ENCODE measurements at places on chromosomes 4 and X.

- no peak for DNase-seq
Observed at GRCh38 chr4:93710847-93711430, 117.6 kb upstream of the ATOH1 start.

GRCh38 chr4:8737601-8738279, 133.9 kb downstream of the HMX1 start:
- DNase-seq: no peak

- DNase-seq: no peak
Observed at GRCh38 chr4:72557021-72557420, 12.0 kb downstream of the ADAMTS3 start.

DNA sequence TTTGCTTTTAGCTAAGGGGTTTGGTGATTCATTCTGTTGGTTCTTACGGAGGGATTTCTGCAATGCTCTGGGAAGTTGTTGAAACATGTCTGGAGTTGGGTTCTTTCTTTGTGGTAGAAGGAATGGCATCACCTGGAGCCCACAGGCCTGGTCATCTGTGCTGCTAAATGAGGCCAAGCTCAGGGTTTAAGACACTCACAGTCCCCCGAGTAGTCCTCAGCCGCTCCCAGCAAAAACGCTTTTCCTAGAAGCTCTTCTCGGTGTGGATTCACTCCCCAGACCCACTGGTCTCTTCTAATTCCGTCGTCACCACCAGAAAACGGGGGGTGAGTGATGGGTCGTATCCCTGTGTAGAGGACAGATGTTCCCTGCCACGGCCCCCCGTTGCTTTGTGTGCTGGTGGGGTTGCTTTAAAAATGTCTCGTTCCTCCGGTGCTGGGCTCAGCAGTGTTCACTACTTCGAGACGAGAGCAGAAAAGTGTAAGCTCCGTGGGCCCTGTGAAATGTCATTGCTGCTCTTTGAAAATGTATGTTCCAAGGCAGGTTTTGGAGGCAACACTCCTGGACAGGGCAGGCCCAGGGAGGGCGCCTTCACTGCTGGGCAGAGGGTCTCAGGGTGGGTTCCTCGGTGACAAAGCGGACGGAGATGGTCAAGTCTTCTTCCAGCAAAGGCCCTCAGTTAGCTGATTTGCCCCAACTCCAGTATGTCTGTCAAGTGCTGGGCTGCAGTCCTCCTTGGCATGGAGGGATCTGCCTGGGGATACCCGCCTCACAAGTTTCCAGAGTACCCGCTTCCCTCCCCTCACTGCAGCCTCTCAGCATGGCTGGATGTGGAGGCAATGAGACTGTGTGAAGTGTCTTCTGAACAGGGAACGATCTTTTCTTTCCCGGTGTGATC, 37.3 kb downstream of the PSAPL1 start:
- no peak for DNase-seq

GRCh38 chrX:103918571-103919269, 43.7 kb upstream of the TMSB15B start:
- DNase-seq: no peak

DNA sequence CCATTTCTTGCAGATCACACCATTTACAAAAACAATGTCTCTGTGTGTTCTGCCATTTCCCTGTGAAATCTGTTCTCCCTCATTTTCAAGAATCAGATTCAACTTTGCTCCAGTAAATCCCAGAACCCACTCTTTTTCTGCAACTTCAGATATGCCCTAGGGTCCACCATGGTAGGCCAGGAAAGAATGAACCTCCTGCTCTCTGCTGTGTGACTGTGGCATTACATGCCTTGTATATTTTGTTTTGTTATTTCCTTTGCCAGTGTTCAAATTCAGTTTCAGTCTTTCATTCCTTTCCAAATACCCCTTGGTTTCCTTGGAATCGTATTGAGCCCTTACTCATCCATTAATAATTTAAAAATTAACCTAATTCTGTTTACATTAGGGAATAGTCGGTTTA, 290.2 kb upstream of the VCX start:
- no peak for DNase-seq

DNA sequence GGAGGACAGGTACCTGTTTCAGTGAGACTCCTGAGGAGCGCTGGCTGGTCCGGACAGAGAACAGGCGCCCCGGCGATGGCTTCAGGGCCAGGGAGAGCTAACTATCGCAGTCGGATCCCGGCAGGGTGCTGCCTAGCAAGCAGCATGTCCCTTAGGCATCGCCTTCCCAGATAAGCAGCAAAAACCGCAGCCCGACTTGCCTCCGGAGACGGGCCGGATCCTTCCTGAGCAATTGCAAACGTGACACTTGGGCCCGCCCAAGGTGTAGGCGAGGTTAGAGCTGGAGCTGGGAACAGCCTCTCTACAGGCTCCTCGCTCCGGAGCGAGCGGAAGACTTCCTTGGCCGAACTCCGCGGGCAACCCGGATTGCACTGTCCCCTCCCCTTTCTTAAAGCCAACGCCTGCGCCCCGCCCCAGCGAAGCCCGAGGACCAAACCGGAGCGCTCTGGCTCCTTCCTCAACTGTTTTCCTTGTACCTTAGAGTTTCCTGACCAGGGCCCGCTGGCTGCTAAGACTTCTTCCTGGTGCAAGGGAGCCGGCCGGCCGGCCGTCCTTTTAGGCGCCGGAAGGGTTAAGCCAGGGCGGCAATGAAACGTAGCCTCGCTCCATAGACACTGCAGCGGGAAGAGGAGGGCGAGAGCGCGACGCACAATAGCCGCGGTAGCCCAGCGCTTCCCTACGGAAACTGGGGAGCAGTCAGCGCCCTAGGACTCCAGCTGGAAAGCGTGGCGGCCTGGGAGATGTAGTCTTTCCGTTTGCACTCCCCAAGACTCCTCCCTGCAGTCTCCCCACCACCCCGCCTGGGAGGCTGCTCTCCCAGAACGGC, at the start of gene OPHN1:
Gene OPHN1, minus strand, starts transcription at position 341 of the 826 bp plus-strand sequence. CDS start 475 bp downstream, outside the sequence.
- no peak for DNase-seq

GRCh38 chr4:32824336-32824735, 2104.2 kb downstream of the PCDH7 start:
- no peak for DNase-seq

- no peak for DNase-seq
Observed at GRCh38 chrX:10157032-10157341, 212 bp downstream of the CLCN4 start.

DNA sequence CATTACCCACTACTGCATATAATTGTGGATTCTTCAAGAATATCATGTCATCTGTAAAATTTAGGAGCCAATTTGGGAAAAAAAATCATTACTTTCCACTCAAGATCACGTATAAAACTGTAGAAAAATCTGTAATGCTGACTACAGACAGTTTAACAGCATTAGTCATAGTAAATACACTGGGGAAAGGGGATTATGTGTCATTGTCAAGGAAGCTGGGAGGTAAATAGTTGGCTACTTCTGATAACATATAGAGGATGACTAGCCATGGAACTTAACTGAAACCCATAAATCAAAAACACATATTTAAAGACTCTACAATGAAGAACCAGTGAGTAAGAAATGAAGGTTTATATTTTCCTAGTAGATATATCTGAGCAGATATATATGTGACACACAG, 1666.4 kb upstream of the IGFBP7 start:
- no peak for DNase-seq

DNA sequence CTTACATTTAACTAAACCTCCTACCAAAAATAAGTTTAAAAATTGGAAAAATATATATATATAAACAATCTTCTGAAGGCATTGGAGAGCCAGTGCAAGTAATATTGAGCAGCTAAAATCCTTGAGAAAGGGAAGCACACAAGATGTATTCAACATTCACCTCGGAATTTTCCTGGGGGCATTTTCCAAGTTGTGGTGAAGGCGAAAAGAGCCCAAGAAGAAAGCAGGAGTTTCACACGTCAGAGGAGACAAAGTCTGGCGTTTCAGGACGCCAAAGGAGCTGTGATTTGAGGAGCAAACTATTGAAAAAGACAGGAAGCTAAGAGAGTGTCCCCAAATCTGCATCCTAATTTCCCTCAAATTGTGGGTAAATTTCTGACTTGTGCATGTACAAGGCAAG, 9.1 kb upstream of the GASK1B start:
- DNase-seq: no peak

DNA sequence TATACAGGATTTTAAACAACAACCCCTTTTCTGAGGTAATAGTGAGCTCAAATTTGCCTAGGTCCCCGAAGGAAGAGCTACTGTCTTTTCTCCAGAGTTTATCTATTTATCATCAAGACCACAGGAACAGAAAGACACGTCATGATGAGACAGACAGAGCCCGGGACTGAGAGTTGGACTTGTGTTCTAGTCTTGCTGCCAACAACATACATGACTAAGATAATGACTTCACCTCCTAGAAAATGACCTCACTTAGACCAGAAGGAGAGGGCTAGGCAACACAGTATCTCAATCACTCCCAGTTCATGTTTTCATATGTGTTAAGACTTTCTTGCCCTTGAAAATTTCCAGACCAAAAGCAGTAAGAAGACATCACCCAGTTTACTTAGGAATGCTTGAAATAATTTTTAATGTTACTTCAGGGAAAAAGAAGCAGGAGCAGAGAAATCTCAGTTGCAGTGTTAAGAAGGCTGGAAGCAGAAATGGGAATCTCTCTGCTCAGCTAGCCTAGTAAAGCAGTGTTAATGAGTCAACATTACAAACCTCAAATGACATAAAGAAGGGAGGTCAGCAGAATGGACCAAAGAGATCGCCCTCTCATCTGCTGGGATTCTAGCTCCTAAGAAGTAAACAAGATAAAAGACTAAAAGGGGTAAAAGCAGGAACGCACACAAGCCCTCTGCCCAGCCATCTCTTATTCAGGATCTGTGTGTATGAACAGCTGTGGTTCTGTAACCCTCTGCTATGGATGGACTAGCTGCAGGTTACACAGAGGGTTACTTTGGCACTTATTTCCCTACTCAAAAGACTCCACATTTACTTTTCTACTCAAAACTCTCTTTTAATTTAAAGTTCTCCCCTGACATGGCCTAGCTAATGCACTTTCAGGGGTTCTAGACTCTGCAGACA, 24.8 kb downstream of the PDGFC start:
- no peak for DNase-seq

GRCh38 chrX:5683996-5684395, 544.7 kb downstream of the NLGN4X start:
- DNase-seq: no peak

DNA sequence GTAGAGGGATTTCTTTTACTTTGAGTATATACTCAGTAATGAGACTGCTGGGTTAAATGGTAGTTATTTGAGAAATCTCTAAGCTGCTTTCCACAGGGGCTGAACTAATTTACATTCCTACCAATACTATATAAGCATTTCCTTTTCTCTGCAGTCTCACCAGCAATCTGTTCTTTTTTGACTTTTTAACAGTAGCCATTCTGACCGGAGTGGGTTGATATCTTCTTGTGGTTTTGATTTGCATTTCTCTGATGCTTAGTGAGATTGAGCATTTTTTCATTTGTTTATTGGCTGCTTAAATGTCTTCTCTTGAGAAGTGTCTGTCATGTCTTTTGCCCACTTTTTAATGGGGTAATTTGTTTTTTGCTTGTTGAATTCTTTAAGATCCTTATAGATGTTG, 43.3 kb downstream of the SPCS3 start:
- no peak for DNase-seq

- no peak for DNase-seq
Observed at GRCh38 chr4:37537484-37537883, 148.7 kb downstream of the RELL1 start.

GRCh38 chrX:71056867-71057266, 11.3 kb downstream of the SNX12 start:
- no peak for DNase-seq

DNA sequence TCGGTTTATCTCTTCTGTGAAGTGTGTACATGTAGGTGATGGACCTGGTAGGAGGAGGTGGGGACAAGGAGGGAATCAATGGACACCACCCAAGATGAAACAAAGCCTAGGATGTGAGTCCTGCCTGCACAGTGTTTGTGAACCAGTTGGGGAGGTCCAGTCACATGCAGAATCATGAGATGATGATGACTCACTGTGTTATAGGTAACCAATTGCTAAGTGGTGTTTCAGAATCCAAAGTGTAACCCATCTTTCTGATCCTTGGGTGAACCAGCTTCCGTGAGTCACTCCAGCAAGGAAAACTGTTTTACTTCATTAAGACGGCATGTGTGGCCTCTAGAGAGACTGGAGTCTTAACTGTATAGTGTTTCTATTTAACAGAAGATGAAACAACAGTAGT, 57.9 kb upstream of the HPF1 start:
- DNase-seq: no peak

- DNase-seq: no peak
Observed at GRCh38 chrX:17559728-17560379, 177.4 kb upstream of the SCML1 start.

- DNase-seq: no peak
Observed at GRCh38 chrX:39201305-39201990, 400.2 kb downstream of the MID1IP1 start.

DNA sequence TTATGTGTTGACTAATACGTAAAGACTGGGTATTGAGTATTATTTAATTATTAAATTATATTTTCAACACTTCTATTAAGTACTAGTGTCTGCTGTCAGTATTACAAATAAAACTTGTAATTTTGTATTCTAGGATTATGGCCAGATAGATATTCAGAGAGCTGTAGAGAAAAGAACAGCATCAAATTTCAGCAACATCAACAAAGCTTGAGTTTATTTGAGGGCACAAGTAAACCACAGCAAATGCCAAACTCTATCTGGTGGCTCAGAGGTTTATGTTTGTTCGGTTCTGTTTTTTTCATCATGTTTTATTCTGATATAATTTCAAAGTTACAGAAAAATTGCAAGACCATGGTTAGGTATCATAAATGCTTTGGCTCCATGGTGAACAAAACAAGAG, 1530.5 kb downstream of the PCDH18 start:
- DNase-seq: no peak

DNA sequence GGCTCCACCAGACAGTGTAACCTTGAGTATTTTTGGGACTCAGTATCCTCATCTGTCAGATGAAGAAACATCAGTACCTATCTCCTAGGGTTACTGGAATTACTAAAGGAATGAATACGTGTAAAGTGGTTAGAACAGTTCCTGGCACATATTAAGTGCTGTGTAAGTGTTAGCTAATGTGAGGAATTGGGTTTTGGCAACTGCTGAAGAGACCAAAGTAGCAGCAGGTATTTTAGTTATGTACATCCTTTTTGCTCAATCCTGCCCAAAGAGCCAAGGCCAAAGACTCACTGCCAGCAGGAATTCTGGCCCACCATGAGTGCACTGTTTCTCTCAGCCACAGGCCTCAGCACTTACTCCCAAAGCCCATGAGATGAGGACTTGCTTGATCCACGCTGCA, 16.7 kb upstream of the MCF2 start:
- DNase-seq: no peak

- DNase-seq: no peak
Observed at GRCh38 chr4:38223306-38223705, 263.1 kb downstream of the PTTG2 start.

GRCh38 chrX:11040996-11041395, 70.1 kb upstream of the HCCS start:
- DNase-seq: no peak

DNA sequence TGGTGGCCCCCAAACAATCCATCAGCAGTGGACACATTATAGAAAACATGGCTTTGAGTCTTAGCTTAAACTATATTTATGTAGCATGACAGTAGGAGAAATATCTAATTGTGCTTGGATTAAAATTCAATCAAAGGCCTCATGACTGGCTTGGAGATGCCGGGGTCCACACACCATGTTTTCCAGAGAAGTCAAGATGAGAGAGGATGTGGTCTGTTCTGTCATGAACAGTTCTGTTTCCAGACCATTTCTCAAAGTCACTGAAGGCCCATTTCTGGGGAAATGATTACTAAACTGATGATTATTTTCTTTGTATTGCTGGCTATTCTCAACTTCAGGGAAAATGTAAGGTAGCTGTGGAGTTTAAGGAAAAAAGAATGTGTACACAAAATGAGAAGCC, 76.3 kb downstream of the C4orf51 start:
- no peak for DNase-seq

- no peak for DNase-seq
Observed at GRCh38 chr4:150541681-150542080, 40.3 kb upstream of the MAB21L2 start.

Measured in stimulated activated CD8-positive, alpha-beta memory T cell treated with anti-CD3 and anti-CD28 coated beads, Interleukin-4, amount 100 ng/mL, for 1 hour (primary cell).